ENCODE measurements at places on chromosomes 1 and 21.

GRCh38 chr1:67801903-67802302 is 31.4 kb downstream of the GNG12 start:
- DNase-seq = no peak

GRCh38 chr1:183506561-183506960 is 34.3 kb downstream of the SMG7 start:
- DNase-seq = no peak

DNA sequence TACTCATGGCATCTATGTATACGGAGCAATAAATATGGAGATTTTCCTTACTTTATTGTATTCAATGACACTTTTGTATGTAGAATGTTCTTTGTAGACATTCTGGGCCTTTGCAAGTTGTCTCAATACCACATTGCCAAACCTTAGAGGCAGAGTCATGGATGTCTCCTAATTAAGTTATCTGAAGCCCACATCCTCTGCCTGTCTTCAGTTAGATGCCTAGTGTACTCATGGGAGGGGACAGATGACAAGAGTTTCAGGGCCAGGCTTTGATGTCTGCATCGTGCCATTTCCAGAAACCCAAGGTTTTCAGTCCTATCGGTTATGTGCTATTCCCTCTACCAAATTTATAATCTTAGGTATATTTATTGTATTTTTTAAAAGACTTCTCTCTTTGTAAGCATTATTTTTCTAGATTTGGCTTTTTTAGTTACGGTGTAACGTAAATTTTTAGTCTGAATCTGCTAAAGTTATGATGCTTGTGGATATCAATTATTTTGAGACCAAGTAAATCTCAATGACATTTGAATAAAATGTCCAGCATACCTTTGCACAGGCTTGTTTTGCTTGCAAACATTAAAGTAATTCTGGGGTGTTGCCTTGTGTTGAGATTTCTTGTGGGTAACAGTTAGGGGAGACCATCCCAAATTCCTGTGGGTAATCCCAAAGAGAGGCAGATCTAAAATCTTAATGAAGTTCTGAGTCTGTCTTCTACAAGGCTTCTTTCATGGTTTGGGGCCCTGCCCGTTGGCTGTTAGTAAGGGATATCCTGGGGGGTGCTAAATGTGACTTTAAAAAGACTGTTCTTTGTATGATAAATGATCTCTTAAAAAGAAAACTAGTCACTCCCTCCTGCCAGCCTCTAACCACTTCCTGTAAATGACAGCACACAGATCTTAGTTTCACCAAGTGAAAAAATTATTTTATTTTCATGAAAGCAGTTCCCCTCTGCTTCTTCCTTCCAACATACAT is 8.0 kb upstream of the MACF1 start:
- DNase-seq = no peak

DNA sequence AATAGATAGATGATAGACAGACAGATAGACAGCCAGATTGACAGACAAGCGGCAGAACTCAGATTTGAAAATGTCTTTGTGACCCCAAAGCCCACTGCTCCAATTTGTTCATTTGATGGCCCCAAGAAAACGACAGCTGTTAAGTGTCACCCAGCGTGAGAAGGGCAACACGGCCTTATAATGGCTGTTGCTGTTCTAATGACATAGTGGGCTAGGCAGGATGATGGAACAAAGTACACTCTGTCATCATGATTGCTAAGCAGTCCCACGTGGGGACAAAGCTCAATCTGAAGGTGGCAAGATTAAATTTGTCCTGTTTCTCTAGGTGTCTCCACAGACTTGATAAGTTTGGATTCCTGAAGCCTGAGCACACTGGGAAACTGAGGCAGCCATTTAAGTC is 112.9 kb downstream of the DAB1 start:
- DNase-seq = no peak

DNA sequence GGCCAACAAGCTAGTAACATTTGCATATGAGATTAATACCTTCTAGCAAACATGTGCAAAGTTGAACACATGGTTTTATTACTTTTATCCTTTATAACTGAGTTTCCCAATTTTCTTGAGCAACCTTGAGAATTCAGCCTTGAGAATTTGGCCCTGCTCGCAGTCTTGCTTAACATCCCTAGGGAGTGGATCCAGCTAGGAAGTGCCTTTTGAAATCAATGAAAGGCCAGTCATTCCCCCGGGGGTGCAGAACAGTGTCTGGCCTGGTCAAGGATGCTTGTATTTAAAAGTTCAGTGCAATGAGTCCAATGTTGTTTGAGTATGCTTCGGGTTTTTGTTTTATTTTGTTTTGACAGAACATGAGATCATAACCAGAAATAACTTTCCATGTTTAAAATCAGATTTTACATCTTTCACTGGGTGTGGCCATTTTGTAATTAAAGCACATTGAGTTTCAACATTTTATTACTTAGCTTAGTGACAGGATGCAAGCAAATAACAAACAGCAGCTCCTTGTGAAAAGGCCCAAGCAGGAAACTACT is 16.7 kb downstream of the PALMD start:
- DNase-seq = no peak

Measured in muscle of arm (tissue), 14 donors.